Lung (tissue), 17 donors: ENCODE measurements at places on chromosomes 11 and 22. TPM values are rescaled to one million over a fixed set of nuclear protein-coding genes. Genes with fewer than 3 reads are reported as not detected.

Gene DTX4
- 14.7 TPM for polyA plus RNA-seq

Gene MRGPRX3
- 0.18 TPM for polyA plus RNA-seq

Gene SLC5A1
- polyA plus RNA-seq = 0.35 TPM

Gene KCTD21
- 4.1 TPM for polyA plus RNA-seq
